ENCODE measurements at places on chromosomes 11 and 22. TPM values are rescaled to one million over a fixed set of nuclear protein-coding genes. Genes with fewer than 3 reads are reported as not detected.
A peak's percentile ranks its signal among the peaks of the same experiment; 100 is the strongest.

DNA sequence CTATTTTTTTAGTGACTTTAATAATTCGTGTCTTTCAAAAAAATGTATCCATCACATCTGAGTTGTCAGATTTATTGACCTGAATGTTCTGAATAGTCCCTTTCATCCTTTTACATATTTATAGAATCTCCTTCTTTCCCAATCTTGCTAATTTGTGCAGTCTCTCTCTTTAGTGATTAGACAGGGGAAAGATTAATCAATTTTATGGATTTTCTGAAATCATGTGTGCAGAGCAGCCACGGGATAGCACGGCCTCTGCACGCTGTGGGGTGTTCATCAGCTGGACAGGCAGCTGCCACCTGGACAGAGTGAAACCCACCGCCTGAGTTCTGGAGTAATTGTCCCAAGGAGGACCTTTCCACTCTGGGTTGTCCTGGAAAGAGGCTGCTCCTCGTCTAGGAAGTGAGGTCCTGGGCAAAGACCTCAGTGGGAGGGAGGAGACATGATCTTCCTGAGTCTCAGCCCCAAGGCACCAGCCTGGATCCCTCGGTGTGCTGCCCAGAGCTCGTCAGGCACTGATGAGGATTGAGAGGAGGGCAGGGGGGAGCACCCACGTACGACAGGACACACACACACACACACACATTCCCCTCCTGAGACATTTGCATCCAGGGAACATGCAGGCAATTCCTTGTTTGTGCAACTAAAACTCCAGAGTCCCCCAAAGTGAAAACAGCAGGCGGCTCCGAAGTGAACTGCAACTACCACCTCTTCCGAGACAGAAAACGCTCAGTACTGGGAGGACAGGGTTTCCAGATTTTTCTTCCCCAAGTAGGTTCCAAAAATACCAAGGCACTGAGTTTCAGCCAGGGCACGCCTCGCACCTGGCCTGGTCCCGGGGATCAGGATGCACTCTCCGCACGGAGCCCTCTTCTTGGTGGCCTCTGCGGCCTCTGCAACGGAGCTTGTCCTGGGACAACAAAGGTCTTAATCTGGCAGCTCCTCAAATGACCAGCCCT lies 22.5 kb upstream of the KRTAP5-6 start:
- no peak for DNase-seq

DNA sequence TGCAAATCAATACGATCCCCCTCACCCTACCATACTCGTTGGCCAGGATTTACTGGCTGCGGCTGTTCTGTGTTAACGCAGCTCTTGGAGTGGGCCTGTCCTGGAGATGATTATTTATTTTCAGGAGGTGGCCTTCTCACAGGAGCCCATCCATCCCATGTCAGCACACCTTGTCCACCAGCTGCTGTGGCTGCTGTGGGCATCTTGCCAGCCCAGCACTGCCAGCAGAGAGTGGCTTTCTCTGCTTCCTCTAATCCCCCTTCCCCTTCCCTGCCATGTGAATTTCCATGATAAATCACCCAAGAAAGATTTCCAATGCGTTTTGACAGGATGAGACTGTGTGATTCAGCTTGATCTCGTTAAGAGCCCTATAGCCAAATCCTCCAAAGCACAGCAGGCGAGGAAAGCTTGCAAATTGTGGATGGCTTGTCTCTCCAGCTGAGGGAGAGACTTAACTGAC lies 309.1 kb upstream of the C11orf87 start:
- DNase-seq: peak; percentile 43

DNA sequence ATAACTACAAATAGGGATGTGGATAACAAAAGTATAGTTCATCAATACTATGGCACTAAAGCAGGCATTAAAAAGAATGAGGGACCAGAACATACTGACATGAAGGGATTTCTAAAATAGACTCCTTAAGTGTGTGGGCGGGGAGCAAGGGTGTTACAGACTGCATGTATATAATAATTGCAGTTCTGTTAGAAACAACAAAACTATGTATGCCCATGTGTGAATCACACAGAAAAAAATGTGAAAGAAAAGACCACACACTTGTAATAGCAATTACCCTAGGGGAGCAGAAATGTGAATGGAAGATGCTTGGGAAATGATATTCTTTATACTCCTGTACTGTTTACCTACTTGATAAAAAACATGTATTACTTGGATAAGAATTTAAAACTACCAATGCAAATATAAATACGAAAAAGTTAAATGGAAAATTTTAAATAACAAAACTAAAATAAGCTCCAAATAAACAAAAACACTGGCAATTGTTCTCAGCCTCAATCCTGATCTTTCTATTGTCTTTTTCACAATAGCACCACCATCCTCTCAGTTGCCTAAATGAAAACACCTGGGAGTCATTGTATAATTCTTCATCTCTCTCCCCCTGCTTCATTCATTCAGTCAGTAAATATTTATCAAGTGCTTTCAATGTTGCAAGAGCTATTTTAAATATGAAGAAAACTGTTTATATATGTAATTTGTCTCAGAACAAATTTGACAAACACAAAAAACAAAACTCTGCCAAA lies 129.8 kb downstream of the FCHSD2 start:
- DNase-seq: no peak

DNA sequence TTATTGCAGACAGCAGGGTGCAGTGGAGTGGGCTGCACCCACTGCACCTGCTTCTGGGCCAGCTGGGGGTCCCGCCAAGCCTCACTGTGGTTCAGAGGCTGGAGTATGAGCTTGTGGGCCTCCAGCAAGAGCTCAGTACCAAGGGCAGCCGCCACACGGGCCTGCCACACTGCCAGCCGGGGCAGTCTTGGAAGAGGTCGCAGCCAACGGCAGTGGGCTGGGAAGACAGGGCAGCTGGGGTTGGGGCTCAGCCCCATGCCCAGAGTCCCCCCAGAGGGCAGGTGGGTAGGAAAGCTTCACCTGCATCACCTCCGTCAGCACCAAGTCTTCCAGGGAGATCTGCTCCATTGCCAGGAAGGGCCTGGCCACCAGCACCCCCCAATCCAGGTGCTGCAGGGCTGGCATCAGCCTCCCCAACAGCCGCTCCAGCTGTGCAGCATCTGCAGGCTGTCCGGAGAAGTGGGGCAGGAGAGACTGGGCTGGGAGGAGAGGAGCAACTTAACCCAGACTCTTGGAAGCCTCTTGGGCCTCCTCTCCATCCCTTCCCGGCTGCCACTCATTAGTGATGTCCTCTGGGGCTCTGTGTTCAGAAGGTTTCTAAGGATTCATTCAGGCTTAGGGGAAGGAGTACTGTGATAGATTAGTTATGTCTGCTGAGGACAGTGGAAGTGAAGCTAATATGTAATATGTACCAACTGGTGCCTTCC lies 1.1 kb upstream of the GSTT4 start:
- DNase-seq: no peak

Gene NELL1
- not detected for total RNA-seq

- no peak for DNase-seq
These were observed 122.1 kb upstream of the ISX start for GRCh38 chr22:34943830-34944229.

DNA sequence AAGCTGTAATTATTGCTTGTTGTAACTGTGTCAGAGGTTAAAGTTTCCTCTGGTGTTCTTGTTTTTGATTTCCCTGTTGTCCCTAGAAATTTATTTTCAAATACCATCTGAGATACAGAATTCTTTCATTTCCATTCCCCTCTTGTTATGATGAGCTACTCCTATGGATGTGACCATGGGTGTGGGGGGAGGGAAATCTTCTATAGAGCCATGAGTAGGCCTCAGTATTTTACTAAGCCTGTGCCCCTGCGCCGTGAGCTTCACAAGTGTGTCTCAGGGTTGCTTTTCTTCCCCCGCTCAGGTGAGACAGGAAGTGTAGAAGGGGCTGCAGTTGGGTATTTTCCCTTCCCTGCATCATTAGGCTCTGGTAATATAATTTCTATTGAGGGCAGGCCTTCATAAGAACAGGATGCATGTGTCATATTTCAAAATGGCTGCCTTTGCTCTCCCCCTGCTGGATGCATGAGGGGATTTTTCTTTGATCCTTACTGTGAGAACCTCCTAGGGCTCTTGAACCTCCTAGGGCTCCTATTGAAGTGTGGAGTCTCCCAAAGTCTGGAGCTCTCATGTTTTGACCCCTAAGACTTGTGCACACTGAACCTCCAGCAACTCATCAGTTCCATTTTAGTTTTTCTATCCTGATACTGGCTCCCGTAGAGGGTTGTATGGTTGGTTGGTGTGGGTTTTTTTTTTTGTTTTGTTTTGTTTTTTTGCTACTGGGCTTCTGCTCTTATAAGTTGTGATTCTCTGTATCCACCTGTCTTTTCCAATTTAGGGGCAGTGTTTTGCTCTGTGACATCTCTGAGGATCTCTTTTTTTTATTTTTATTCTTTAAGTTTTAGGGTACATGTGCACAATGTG lies 658.2 kb downstream of the NTM start:
- DNase-seq: peak; percentile 28

- DNase-seq: peak; percentile 56
These were observed 60.0 kb downstream of the LIF start for GRCh38 chr22:30186510-30186909.

Gene ADAMTS15
- total RNA-seq: 1.8 TPM

Gene OR2AG2
- 0.55 TPM for total RNA-seq

GRCh38 chr11:62539238-62539925 lies 7.2 kb downstream of the AHNAK start:
- DNase-seq: peak; percentile 90

- DNase-seq: peak; percentile 88
These were observed 19.9 kb downstream of the CTNND1 start for GRCh38 chr11:57781529-57781943.

DNA sequence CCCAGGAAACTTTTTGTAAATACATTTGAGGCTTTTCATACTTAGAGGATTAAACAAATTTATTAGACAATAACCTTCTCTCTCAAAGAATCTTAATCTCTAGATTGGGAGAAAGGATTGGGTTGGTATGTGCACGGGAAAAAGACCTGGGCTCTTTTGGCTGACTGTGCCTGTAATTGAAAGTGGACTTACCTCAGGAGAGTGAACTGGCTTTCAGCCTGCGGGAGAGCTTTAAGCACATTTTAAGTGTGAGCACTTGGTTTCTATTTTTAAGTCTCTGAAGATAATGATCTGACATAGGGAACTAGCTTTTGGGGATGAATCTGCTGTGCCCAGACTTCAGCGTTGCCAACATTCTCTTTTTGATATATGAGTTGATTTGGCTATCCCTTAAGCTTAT lies 35.8 kb downstream of the UVRAG start:
- no peak for DNase-seq

- no peak for DNase-seq
These were observed 11.1 kb upstream of the SUSD2 start for GRCh38 chr22:24170188-24170587.

- DNase-seq: no peak
These were observed 75.4 kb downstream of the SWAP70 start for GRCh38 chr11:9739123-9739900.

- DNase-seq: no peak
These were observed 55.0 kb downstream of the RTL6 start for GRCh38 chr22:44442851-44443595.

DNA sequence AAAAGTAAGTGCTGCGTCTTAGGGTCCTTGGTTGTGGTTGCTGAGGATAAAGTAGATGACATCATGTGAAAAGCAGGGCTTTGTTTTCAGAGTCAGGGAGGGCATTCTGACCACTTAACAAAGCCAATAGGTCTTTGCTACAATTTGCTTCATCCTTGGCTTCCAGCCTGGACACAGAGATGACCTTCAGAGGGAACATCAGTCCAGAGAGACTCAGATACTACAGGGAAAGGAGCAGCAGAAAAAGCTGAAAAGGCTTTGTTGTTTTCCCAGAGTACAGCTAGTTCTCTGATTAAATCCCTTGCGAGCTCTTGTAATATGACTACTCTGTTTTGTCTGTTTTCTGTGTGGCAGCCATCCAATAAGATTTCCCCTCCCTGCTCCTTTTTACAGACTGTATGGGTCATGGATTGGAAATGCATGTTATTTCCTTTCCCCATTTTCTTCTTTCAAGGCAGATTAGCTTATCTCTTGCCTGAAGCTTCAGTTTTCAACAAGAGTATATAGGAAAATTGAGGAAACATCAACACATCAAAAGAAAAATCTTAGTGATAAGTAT lies 31.9 kb downstream of the ATG13 start:
- no peak for DNase-seq

DNA sequence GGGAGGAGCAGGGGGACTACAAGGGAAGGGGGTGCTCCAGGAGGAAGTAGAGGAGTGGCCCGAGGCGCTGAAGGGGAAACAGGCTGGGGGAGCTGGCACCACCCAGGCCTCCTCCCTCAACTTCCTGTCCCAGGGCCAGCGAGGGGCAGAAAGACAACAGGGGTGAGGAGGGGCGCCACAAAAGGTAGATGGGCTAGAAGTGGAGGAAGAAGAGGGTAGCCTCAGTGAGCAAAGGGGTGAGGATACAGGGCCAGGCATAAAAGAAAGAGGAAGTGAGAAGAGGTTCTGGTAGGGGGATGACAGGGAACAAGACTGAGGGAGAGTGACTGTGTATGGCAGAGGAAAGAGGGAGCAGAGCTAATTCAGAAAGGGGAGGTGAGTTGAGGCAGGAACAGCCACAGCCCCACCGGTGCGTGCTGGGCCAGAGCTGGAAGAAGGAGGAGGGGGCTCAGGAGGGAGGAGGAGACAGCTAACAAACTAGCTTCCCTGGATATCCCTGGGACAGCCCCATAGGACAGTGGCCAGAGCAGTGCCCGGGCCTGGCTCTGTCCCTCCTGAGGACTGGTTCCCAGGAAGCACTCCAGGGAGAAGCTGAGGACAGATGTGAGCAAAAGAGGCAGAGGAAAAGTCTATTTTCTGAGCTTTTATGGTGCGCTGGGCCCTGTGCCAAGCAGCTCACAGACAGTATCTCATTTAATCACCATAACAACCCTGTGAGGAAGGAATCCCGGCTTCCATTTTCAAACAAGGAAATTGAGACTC lies 8.5 kb downstream of the DCHS1 start:
- DNase-seq: no peak

- peak; percentile 41 for DNase-seq
These were observed 36.4 kb downstream of the PACSIN2 start for GRCh38 chr22:42978453-42979103.

DNA sequence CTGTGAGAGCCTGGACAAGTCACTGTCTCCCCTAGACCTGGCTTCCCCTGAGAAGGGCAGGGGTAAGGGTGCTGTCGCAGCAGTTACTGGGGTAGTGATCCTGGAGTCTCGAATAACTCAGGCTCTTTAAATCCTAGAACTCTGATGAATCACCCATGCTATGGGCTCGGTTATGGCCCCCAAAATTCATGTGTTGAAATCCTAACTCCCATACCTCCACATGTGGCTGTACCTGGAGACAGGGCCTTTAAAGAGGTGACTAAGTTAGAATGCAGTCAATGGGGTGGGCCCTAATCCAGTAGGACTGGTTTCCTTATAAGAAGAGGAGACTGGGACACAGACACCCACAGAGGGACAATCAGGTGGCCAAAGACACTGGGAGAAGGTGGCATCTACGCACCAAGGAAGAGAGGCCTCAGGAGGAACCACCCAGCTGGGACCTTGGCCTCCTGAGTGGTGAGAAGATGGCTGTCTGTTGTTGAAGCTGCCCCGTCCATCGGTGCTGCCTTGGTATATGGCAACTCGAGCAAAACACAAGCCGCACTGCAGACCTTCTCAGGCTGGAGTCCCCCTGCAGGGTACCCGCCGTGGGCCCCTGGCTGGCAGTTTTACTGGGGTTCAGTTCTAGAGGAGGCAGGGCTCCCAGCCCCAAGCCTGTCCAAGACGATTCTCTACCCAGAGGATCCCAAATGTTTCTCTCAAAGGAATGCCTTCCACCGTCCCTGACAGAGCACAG lies 48.8 kb upstream of the SHISAL1 start:
- no peak for DNase-seq

GRCh38 chr11:92632495-92632894 lies 337.0 kb upstream of the MTNR1B start:
- no peak for DNase-seq

Gene RFPL2
- not detected for total RNA-seq

GRCh38 chr11:63371396-63371795 lies 1.8 kb downstream of the SLC22A9 start:
- no peak for DNase-seq

Gene NAALADL1
- total RNA-seq: 65.2 TPM

Gene ELFN2
- not detected for total RNA-seq

Data from stomach (tissue), 19 donors.